ENCODE measurements at places on chromosomes 11 and 22.

DNA sequence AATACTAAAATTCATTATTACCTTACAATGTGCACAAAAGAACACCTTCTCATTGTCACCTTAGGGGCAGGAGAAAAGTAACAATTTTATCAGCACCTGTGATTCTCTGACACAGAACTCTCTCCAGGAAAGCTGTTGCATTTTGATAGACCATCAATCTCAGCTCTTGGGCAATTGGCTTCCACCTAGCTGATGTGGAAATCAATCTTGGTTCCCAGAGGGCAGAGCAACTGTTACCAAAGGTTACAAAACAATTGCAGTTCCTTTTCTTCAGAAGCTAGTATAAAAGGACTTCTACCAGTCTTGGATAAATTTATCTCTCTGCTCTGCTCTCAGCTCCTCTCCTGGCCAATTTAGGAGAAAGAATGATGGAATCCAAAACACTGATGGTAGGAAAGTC is 157.8 kb upstream of the DDI1 start:
- no peak for DNase-seq

DNA sequence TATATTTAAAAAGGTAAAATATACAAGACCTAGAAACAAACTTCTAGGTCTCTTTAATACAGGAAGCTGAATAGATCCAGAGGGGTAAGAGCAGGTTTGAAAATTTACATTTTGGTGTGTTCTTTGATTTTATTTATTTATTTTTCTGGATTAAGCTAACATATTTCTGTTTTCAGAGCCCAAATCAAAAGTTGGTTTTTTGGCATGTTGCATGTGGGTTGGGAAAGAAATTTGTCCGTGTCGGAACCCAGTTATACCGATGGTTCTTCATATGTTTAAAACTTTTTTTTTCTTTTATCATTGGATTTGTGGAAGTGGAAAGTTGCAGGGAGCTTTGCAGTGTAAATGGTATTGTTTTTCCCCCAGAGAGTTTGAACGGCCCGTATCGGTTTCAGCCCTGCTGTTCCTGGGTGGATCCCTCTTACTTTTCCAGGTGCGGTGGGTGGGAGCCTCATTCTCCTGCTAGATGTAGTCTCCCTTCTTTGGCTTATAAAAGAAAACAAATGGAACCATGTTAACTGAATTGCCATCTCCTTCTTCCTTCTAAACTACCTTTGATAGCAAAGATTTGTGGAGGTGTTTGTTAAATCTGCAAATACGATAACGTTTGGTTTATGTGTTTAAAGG is 746 bp downstream of the CTNND1 start:
- peak; percentile 22 for DNase-seq

DNA sequence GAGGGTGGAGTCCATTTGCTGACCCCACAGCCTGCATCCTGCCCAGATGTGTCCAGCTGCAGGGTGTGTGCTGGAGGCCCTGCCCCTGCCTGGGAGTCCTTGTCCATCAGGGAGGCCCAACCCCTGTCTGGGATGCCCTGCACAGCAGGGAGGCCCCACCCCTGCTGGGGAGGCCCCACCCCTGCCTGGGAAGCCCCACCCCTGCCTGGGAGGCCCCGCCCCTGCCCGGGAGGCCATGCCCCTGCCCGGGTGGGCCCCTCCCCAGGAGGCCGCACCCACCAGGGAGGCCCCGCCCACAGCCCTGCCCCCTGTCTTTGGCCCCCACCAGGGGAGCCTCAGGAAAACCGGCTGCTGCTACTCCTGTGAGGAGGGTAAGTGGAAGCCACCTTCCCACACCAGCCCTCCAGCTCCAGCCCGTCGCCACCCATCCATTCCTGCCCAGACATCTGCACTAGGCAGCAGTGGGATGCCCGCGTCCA is 37.2 kb downstream of the MUC5B start:
- DNase-seq = peak; percentile 10

- DNase-seq = no peak
These were observed 4.3 kb upstream of the UCP3 start for GRCh38 chr11:74013141-74013540.

DNA sequence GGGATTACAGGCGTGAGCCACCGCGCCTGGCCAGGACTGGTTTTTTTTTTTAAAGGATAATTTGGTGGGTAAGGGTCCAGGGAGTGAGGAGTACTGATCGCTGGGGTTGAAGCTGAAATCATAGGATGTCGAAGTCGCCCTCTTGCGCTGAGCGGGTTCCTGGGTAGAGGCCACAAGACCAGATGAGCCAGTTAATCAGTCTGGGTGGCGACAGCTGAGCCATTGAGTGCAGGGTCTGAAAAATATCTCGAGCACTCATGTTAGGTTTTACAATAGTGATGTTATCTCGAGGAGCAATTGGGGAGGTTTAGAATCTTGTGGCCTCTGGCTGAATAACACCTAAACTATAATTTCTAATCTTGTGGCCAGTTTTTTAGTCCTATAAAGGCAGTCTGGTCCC is 7.8 kb downstream of the APOL5 start:
- DNase-seq = no peak

DNA sequence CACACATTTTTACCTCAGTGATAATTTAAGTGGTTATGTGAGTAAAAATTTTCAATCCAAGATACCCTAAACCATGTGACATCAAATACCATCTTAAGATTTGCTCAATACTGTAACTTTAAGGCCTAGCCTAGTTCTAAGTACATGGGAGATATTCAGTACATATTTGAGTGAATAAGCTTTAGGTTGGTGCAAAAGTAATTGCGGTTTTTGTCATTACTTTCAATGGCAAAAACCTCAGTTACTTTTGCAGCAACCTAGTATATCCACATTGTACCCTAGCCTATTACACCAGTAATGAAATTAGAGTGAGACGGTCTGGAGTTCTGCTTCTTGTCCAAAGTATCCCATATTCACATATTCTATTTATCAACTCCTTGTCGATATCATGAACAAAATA is 700.1 kb downstream of the LRRC4C start:
- DNase-seq = no peak

- DNase-seq = no peak
These were observed 46.6 kb upstream of the LIN7C start for GRCh38 chr11:27553186-27553585.

DNA sequence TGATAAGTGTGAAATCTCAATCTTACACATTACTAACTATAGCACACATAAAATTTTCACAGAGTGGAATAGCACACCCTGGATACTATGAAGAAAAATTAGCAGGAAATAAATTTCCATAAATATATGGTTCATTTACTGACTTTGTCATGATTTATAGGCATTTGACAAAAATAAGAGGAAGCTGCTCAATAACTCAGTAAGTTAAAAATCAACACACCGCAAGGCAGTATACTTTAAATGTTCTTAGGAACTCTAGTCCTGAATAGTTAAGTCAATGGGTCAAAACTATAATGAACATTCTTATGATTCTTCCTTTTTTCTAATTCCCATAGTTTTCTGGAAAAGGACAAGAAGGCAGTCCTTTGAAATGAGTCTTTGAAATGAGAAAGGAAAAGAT is 1557.8 kb upstream of the RAG2 start:
- no peak for DNase-seq

GRCh38 chr11:79170321-79170720 is 270.5 kb downstream of the TENM4 start:
- DNase-seq = peak; percentile 28

All from mesenchymal stem cell (in vitro differentiated cells and primary cell).